Lower lobe of right lung (tissue), 2 donors: ENCODE measurements at places on chromosomes 11 and 22. TPM values are rescaled to one million over a fixed set of nuclear protein-coding genes. Genes with fewer than 3 reads are reported as not detected.

The GLYAT gene
- not detected for total RNA-seq

The SYT13 gene
- not detected for total RNA-seq

The ST13 gene
- total RNA-seq = 237 TPM

The HDHD5 gene
- 26.2 TPM for total RNA-seq

The BCR gene
- total RNA-seq = 57.2 TPM

The PDE2A gene
- total RNA-seq = 19.5 TPM

The MRPL11 gene
- total RNA-seq = 32.7 TPM

- DNase-seq = no peak
Observed at GRCh38 chr11:25456211-25456610, 875.7 kb upstream of the ANO3 start.

DNA sequence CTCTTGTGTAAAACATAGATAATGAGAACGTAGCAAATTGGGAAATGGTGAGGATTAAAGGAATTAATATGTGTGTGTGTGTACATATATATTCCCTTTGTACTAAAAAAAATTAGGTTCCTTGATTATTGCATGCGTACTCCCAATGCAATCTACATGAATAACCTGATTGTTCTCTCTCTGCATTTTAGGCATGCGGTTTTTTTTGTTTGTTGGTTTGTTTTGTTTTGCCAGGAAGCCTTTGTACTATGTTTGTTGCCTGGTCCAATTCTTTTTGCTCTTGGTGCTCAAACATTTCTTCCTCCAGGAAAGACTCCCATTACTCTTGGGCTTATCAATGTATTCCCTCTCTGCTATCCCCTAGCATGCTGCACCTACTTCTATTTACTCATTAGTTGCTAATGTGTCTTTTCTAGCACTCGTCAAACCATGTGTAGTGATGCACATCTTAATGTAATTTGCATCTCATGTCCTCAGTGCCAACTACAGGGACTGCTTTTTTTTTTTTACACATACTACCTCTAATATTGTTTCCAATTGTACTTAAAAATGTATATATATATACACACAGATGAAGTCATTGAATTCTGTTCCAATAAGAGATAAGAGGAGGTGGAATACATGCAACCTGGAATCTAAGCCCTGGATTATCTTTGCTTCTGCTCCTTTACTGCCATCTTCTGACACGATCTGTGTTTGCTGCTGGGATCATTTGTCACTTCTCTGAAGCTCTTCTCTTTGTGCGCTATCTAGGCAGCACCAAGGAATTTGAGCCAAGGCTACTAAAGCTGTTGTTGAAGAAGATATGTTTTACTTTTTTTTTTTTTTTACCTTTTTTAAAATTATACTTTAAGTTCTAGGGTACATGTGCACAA lies 197.2 kb upstream of the ANO3 start:
- no peak for DNase-seq

DNA sequence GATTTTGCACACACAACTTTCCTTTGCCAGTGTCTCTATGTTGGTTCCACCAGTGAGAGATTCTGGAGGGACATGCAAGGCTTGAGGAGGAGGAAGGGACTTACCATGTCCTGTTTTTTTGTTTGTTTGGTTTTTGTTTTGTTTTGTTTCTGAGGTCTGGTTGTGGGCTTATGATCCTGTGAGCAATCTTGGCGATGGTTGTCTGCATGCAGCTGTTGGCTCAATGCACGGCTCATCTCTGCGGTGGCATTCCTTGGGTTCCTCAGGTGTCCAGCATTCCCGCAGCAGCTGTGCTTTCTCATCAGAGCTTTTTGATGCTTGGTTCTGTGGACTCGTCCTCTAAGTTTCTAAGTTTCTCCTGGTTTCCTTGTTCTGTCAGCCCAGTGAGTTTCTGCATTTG lies 4.8 kb upstream of the NNMT start:
- no peak for DNase-seq
